ENCODE measurements at places on chromosomes 11 and 22.
A peak's percentile ranks its signal among the peaks of the same experiment; 100 is the strongest.

GRCh38 chr11:118438314-118438931 is 2.1 kb downstream of the KMT2A start:
- peak; percentile 77 for DNase-seq

DNA sequence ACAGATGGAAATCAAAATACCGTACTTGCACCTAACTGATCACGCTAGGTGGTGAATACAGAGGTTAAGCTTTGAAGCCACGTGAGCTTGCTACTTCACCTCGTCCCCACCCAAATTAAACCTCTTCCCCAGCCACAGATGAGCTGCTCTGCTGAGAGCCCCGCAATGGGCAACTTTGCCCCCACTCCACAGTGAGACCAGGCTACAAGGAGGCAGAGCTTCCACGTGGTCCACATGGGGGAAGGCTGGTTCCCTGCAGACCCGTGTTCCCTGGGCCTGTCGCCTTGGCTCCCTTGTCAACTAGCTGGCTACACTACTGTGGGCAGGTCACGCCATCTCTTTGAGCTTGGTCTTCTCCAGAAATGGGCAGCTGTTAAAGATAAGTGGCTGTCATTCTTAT is 10.9 kb downstream of the CD5 start:
- DNase-seq, result no peak

GRCh38 chr11:69010964-69011623 is 2.0 kb downstream of the MRGPRF start:
- peak; percentile 86 for DNase-seq

GRCh38 chr11:10204021-10204420 is 90.0 kb downstream of the SBF2 start:
- no peak for DNase-seq

- DNase-seq, result no peak
Measured at GRCh38 chr22:43447380-43447779, 35.6 kb downstream of the MPPED1 start.

Data from fibroblast of skin of abdomen (primary cell).